ENCODE measurements at places on chromosomes 1 and 21. TPM values are rescaled to one million over a fixed set of nuclear protein-coding genes. Genes with fewer than 3 reads are reported as not detected.

The NBPF26 gene
- total RNA-seq = 3.3 TPM

The ZNF683 gene
- total RNA-seq = not detected

The CFHR3 gene
- total RNA-seq = not detected

The NASP gene
- total RNA-seq = 78.0 TPM

The TESK2 gene
- total RNA-seq = 5.3 TPM

The CLCNKA gene
- not detected for total RNA-seq

The CHIA gene
- not detected for total RNA-seq

Measured in dermis lymphatic vessel endothelial cell (primary cell).